Effector CD4-positive, alpha-beta T cell (primary cell): ENCODE measurements at places on chromosomes 13 and 19.
A peak's percentile ranks its signal among the peaks of the same experiment; 100 is the strongest.

- no peak for DNase-seq
Measured at GRCh38 chr13:73372666-73373627, 314.1 kb downstream of the KLF5 start.

GRCh38 chr13:100827489-100828176 lies 153.0 kb upstream of the TMTC4 start:
- no peak for DNase-seq

GRCh38 chr13:80297094-80297493 lies 43.8 kb downstream of the SPRY2 start:
- DNase-seq: no peak

GRCh38 chr19:49712397-49712859 lies 21.5 kb downstream of the CPT1C start:
- DNase-seq: no peak

DNA sequence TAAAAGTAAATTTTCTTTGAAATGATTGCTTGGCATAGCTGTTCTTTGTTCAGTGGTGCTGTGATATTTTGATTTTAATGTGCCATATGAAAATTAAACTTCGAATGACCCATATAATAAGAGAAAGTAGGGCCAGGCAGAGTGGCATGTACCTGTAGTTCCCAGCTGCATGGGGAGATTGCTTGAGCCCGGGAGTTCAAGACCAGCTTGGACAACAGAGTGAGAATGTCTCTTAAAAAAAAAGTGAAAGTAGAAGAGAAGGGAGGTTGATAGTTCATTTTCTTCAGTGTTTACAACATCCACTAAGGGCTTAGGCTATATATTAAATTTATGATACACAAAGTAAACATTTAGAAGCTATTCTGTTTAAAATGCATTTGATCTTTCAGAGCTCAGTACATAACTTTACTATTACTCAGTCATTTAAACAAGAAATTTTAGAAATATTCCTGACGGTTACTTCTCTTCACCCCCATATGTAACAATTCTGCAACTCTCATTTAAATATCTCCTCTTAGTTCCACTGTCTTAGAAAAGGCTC lies 17.2 kb upstream of the RFC3 start:
- no peak for DNase-seq

GRCh38 chr13:96822895-96823294 lies 171.4 kb downstream of the OXGR1 start:
- DNase-seq: no peak

DNA sequence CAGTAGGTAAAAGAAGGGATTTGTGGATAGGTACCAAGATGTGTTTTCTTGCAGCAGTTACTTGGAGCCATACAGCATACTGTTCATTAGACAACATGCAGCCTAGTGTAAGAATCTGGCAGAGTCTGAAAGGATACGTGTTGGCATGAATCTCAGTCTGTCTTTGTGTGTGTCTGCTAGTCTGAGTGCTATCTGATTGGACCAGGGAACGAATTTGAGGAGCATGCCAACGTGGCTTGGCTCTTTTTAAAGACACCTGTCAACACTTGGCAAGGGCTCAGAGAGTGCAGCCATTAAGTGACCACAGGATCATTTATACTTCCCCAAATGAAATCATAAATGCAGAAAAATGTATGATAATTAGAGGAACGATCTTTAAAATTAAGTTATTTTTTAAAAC lies 27.6 kb upstream of the ATXN8OS start:
- no peak for DNase-seq

- no peak for DNase-seq
Measured at GRCh38 chr19:40542202-40542859, 34.3 kb upstream of the SHKBP1 start.

DNA sequence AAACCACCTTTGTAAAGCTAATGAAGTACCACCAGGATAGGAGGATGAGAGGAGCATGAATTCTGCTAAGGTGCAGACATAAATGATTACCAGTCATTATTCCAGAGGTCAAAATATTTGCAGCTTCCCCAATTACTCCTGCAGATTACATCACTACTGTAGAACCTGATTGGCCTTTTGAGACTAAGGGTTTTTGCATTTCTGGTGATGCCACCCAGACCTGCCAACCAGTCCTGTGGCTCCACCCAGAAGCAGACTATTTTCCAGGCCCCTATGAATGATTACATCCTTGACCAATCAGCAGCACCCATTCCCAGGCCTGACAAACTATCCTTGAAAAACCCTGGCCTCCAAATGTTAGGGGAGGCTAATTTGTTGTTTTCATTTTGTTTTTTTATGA lies 11.2 kb upstream of the KCNC3 start:
- no peak for DNase-seq

- no peak for DNase-seq
Measured at GRCh38 chr13:33110386-33110712, 94.1 kb downstream of the KL start.

- no peak for DNase-seq
Measured at GRCh38 chr13:41960211-41960636, 685 bp downstream of the VWA8 start.

DNA sequence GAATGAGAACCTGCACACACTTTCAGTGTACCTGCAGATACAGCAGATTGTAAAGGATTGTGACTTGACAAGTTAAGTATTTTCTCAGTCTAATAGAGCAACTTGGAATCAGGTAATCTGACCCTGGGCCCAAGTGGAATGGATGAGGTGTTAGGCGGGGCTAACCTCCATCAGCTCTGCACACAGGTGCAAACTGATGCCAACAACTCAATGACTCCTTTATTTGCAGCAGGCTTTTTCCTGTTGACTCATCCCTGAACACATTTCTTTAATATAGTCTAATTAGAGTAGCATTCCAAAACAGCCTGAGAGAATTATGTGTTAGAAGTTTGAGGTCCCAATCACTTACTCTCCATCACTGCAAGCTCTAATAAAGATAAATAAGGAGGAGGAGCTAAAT lies 48.8 kb downstream of the TPT1 start:
- no peak for DNase-seq

DNA sequence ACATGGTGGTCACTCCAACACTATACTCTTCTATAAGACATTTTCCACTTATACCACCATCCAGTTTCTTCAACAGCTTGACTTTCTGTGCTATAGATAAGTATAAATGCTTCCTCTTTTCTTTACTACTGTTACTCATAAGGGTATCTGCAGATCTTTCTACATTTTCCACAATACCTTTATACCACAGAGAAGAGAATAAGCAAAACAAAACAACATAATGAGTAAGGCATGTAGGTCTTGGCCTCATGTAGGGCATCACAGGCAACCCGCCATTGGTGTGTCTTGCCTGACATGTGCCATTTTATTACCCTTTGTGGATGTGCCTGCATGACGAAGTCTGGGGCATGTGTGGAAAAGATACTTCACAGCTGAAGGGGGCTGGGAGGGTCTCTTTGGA lies 265.3 kb upstream of the STARD13 start:
- DNase-seq: no peak

DNA sequence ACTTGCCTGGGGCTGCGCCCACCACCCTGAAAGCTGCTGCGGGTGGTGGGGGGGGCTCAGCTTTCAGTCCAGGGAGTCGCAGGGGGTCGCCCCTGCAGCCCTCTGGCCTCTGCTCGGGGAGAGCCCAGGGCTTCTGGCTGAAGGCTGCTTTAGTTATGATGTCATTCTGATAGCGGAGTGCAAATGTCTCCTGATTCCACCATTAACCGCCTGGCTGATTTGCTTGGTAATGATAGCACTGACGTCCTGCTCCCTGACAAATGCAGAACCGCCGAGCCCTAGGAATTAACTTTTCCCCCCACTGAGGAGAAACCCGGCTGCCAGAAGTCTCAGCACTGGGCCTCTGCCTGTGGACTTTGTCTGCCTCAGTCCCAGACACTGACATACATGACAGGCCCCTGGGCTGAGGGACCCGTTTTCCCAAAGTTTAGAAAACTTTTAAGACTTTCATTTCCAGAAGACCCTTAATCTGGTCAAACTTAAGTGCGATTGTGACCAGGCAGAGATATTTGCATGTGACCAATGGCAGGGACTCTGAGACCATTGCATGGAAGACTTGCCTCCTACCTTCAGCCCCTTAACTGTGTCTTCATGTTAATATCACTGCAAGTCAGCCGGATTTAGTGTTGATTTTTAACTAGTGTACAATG lies 142.5 kb upstream of the ZNF536 start:
- DNase-seq: no peak

- no peak for DNase-seq
Measured at GRCh38 chr19:6803036-6803404, 30.5 kb downstream of the VAV1 start.

GRCh38 chr19:29266001-29266400 lies 53.0 kb upstream of the UQCRFS1 start:
- DNase-seq: no peak

DNA sequence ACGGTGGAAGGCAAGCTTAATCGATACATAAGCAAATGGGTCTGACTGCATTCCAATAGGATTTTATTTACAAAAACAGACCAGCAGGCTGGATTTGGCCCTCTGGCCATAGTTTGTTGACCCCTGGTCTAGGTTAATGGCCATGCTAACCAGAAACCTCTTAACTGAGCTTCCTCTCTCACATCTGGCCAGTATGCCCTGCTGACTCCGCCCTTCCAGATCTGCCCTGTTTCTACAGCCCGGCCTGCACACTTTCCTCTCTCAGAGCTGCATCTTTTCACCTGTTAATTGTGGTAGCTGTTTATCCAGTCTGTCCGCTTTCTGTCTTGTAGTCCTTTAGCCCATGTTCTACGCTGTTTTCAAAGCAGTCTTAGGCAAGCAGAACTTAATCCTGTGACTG lies 25.6 kb downstream of the EDNRB start:
- no peak for DNase-seq

- no peak for DNase-seq
Measured at GRCh38 chr19:35843676-35844481, 8.4 kb downstream of the NPHS1 start.

- no peak for DNase-seq
Measured at GRCh38 chr13:47109028-47109427, 212.2 kb upstream of the HTR2A start.

DNA sequence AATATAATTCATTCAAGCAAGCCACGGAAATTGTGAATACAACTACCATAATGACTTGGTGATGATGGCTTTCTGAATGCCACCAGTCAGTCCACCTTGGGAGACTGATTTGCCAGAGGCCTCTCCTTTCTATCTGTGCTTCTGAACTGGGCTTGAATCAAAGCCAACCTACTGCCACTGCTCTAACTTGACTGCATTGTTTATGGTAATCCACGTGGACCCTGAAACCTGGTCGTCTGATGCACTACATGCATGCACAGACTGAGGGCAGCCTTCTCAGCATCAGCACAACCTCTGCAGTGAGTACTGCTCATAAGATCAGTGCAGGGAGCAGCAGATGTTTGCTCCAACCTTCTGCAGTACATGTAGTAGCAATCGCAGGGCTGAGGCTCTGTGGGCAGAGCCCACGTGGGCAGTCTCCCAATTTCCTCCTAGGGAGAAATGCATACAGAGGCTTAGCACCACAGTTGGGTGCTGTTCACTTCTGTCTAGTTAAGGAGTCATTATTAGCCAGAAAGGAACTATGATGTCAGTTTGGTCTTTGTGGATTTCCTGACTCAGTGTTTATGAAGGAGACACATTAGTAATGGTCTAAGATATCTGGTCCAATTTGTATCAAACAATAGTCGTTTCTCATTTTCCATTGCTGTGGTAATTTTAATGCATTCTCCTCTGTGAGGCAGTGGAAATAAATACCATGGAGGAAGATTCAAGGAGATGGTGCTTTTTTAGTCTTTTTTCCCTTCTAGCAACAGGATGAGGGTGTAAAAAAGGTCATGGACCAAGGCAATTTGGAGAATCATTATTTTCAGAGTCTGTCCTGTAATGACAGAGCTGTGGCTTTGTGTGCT lies 82.5 kb downstream of the AKAP11 start:
- peak; percentile 17 for DNase-seq

DNA sequence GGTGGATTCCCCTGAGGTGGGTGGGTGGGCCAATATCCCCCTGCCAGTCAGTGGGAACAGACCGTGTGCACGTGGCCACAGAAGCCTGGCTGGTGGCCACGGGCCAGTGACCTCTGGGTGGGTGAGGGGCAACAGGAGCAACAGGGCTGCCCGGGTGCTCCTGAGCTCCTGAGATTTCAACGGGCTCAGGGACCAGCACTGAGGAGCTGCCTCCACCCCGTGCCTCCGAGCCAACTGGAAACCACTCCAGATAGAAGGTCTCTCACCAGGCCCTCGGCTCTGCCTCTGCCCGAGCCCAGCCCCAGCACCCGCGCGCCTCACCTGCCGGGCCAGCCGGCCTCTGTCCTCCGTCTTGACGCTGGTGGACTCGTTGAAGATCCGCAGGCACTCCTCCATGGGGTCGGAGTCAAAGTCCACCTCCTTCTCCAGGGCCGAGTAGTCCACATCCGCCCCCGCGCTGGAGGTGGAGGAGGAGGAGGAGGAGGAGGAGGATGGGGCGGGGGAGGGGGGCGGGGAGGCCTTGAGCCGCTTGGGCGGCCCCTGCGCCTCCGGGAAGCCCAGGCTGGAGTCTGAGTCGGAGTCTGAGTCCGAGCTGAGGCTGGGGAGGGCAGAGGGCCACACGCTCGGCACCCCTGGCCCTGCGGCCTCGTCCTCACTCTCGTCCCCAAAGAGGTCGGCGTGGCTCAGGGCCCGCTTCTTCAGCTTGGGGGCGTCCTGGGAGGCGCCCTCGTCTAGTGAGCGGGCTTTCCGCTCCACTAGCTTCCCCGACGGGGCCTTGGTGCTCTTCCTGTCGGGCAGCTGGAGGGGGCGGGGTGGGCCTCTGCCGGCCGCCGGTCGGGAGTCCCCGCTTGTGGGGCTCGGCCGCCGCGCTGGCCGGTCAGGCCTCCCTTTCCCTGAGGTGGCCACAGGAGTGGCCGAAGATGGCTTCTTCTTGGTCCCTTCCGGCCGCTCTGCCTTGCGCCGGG lies 14.8 kb upstream of the ATP8B3 start:
- DNase-seq: no peak

- DNase-seq: no peak
Measured at GRCh38 chr13:89380101-89380500, 1708.9 kb downstream of the SLITRK5 start.

DNA sequence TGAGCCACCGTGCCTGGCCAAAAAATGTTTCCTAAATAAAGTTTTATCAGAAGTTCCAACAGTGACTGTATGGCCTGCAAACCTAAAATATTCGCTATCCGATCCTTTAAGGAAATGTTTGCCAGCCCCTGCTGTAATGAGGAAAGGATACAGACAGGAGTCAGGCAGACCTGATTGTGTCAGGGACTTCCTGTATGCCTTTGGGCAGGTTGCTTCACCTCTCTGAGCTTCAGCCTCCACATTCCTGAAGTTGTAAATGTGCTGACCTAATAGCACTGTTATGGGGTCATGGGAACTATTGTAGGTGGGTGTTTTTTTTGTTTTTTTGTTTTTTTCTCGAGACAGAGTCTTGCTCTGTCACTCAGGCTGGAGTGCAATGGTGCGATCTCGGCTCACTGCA lies 6.2 kb downstream of the ABHD8 start:
- no peak for DNase-seq

- DNase-seq: peak; percentile 44
Measured at GRCh38 chr19:35114353-35115176, 1.1 kb upstream of the FXYD3 start.
